Activated CD4-positive, alpha-beta memory T cell treated with anti-CD3 and anti-CD28 coated beads for 36 hours (primary cell): ENCODE measurements at places on chromosomes 13 and 19.
A peak's percentile ranks its signal among the peaks of the same experiment; 100 is the strongest.

- no peak overlapping the region for H3K4me3 ChIP-seq
- H3K27me3 ChIP-seq, result no peaks in the 10 kb centered on the region
- H3K27ac ChIP-seq, result no peak overlapping the region
Measured at GRCh38 chr13:90757127-90757680, 590.3 kb upstream of the MIR17HG start.

DNA sequence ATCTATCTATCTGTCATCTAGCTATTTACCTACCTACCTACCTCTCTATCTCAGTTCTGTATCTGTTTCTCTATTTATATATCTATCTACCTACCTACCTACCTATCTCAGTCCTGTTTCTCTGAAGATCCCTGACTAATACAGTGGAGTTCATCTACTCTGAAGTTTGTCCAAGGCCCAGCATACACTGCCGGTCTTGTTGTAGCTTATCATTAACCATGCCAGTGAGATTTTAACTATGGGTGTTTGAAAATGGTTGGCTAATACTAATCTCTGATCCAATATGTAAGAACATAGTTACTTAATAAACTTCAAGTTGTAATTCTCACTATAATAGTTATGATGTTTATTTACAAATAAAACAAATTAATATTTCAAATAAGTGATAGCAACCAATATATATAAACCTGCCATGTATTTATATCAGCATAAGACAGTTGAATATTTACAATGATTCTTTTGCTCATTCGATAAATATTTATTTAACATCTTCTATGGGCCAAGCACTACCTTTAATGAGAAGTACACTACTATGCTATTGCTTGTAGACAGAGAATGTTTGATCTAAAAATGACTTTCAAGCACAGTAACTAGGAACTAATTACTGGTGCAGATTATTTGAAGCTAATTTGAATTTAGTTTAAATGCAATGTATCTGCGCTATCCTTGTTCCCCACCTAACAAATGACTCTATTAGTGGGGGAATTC lies 242.1 kb downstream of the KLF5 start:
- H3K4me1 ChIP-seq, result peaks cover 13% of the 10 kb centered on the region
- no peak overlapping the region for H3K4me3 ChIP-seq
- no peaks in the 10 kb centered on the region for H3K27me3 ChIP-seq
- no peaks in the 10 kb centered on the region for H3K36me3 ChIP-seq
- H3K27ac ChIP-seq, result no peak overlapping the region

DNA sequence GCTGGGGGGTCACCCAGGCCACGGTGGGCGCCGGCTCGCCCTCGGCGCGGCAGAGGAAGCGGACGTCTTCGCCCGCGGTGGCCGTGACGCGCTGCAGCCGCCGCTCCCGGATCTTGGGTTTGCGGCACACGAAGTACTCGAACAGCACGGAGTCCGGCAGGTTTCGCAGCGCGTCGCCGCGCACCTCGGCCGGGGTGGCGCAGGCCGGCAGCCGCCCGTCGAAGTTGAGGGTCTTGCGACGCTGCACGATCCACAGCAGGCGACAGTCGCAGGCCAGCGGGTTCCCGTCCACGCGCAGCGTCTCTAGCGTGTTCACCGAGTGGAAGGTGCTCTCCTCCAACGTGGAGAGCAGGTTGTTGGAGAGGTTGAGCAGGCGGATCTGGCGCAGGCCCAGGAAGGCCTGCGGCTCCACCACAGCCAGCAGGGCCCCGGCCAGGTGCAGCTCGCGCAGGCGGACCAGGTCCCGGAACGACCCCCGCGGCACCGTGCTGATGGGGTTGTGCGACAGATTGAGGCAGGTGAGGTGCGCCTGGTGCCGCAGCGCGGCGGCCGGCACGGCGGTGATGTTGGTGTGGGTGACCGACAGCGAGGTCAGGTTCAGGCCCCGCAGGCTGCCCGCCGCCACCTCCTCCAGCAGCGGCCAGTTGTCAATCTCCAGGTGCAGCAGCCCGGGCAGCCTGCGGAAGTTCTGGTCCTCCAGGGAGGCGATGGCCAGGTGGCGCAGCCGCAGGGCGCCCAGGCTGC lies 8.6 kb upstream of the PEAK3 start:
- no peak overlapping the region for H3K27ac ChIP-seq
- no peaks in the 10 kb centered on the region for H3K36me3 ChIP-seq
- H3K4me3 ChIP-seq, result peak overlapping the region; percentile 69
- DNase-seq, result peak; percentile 28

DNA sequence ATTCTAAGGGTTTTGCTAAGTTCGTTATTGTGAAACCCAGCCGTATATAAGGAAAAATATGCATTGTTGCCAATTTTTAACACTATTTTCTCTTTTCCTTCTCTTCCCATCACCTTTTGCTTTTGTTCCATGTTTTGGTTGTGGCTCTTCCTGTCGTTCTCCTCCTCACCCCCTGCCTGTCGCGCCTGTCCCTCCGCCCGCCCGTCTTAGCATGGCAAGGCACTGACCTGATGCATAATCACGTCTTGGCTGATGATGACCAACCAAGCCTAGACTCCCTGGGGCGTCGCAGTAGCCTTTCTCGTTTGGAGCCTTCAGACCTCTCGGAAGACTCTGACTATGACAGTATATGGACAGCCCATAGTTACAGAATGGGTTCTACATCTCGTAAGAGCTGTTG lies 28.5 kb upstream of the TEX29 start:
- no peak for DNase-seq
- no peak overlapping the region for H3K4me3 ChIP-seq
- H3K27me3 ChIP-seq, result no peaks in the 10 kb centered on the region
- H3K4me1 ChIP-seq, result peaks cover 18% of the 10 kb centered on the region
- no peak overlapping the region for H3K27ac ChIP-seq

DNA sequence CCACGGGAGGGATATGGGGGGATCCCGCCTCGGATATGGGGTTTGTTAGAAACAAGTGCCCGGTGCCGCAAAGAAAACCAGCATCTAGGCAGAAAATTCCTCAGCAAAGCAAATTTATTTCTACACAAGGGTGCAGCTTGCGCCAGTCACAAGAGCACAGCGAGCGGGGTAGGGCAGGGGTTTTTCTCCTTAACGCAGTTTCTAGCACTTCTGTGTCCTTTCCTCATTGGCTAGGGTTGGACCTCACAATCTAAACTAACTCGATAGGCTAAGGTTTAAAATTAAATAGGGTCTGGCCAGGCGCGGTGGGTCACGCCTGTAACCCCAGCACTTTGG lies 595 bp downstream of the ZNF440 start:
- H3K4me3 ChIP-seq, result peak overlapping the region; percentile 77
- peaks cover 15% of the 10 kb centered on the region for H3K4me1 ChIP-seq
- DNase-seq, result no peak
- H3K27ac ChIP-seq, result no peak overlapping the region
- H3K27me3 ChIP-seq, result no peaks in the 10 kb centered on the region
- peaks cover 18% of the 10 kb centered on the region for H3K36me3 ChIP-seq

GRCh38 chr13:46749951-46750350 lies 47.0 kb downstream of the ESD start:
- no peak for DNase-seq
- H3K36me3 ChIP-seq, result peaks cover 20% of the 10 kb centered on the region
- no peak overlapping the region for H3K4me3 ChIP-seq
- H3K4me1 ChIP-seq, result peaks cover 16% of the 10 kb centered on the region
- H3K27me3 ChIP-seq, result no peaks in the 10 kb centered on the region
- H3K27ac ChIP-seq, result no peak overlapping the region

DNA sequence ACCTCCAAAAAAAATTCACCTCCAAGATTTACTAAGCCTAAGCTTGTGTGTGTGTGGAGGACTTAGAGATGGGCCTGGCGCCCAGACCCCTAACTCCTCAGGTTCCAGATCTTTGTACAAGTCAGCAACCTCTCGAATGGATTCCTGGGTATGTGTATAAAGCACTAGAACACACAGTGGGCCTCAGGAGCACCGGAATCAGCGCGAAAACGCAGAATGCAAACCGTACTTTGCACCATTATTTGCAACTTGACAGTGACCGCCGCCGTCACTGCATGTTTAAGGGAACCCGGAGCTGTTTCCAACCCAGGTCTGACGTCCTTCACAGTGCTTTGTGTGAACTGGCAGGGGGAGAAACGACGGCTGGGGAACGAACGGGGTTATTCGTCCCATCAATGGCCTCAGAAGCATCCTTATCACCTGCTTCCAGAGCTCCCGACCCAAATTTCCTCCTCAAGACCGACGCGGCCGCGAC lies 688 bp downstream of the ZNF606 start:
- peaks cover 26% of the 10 kb centered on the region for H3K4me1 ChIP-seq
- H3K27ac ChIP-seq, result peak overlapping the region; percentile 56
- H3K36me3 ChIP-seq, result peaks cover 85% of the 10 kb centered on the region
- H3K27me3 ChIP-seq, result no peaks in the 10 kb centered on the region
- peak; percentile 25 for DNase-seq

DNA sequence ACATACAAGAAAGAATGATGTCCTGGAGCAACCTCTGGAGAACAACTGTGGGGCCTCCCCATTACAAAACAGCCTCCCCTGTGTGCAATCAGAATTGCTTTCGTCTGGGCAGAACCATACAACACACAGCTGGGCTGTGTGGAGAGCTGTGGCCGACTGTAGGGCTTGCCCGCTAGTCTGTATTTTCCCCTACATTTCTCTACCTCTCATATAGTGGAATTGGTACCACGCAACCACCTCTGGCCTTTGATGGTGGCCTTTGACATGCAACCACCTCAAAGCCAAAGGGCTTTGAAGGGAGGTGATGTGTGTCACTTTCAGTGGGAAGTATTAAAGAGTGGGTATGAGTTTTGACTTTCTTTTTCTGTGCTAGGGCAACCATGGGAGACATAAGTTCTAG lies 34.0 kb downstream of the GARRE1 start:
- H3K36me3 ChIP-seq, result peaks cover 5% of the 10 kb centered on the region
- H3K4me3 ChIP-seq, result no peak overlapping the region
- peak; percentile 39 for DNase-seq
- peak overlapping the region; percentile 36 for H3K27ac ChIP-seq
- no peaks in the 10 kb centered on the region for H3K27me3 ChIP-seq
- H3K4me1 ChIP-seq, result peaks cover 19% of the 10 kb centered on the region

DNA sequence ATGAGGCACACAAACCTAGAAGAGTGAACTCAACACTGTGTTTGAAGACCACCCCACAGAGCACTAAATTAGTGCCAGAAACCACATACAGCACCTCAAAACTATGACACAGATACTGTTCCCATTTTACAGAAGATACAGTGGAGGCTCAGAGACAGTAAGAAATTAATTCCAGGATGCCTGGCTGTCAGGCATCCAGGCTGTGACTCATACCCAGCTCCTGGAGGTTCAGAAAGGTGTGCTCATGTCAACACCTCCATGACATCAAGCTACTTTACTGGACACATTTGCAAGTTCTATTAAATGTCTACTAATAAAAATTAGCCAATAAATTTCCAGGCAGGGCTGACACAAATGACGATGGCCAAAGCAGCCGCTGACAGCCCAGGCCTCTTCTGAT lies 176.3 kb downstream of the ABCC4 start:
- peaks cover 18% of the 10 kb centered on the region for H3K36me3 ChIP-seq
- H3K27me3 ChIP-seq, result no peaks in the 10 kb centered on the region

DNA sequence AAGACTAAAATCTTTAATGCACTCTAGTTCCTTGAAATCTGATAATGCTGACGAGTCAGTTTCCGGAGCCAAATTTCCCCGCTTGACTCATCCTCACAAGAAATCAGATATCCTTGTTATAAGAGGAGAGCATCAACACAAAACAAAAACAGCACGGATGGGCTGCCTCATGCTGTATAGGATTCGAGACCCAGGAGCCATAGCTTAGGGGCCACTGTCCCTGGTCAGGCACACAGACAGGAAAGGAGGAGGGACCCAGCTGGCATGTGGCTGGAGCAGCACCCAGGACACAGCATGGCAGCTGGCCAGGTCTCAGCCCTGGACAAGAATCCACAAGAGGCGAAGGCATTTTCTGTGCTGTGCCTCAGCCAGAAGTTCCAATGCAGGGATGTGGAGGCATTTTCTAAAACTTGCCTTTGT lies 110.2 kb upstream of the SPATA13 start:
- H3K27me3 ChIP-seq, result peaks cover 32% of the 10 kb centered on the region
- H3K4me3 ChIP-seq, result no peak overlapping the region
- H3K4me1 ChIP-seq, result peaks cover 4% of the 10 kb centered on the region
- peaks cover 6% of the 10 kb centered on the region for H3K36me3 ChIP-seq

- no peak overlapping the region for H3K4me3 ChIP-seq
- H3K27ac ChIP-seq, result no peak overlapping the region
Measured at GRCh38 chr13:74203576-74203975, 69.4 kb upstream of the KLF12 start.

DNA sequence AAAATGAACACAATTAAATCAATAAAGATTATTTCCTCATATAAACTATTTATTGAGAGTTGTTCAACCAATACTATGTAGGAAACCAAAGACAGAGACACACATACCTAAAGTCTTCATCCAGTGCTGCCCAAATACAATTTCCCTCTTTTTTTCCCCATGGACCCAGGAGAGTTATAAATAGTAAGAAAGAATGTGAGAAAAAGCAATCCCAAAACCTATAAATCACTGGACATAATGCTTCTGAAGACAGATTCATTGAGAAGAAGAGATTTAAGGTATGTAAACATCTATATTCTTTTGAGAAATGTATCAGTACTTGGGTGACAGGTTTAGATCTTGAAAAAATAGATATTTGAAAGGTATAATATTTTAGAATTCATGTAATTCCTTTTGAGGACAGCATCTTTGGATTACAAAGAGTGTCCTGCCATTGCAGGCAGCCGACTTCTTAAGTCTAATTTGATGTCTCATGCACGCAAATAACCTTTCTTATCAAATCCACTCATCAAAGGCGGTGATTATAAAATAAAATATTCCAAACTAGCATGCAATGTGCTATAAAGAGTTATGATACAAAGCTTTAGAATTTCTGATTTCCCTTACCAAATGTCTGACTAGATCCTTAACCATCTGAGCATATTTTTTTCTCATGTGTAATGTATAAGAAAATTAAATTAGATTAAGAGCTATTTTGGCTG lies 739.4 kb downstream of the LIG4 start:
- no peak for DNase-seq
- H3K36me3 ChIP-seq, result no peaks in the 10 kb centered on the region
- no peak overlapping the region for H3K27ac ChIP-seq
- H3K4me1 ChIP-seq, result no peaks in the 10 kb centered on the region
- H3K4me3 ChIP-seq, result no peak overlapping the region

DNA sequence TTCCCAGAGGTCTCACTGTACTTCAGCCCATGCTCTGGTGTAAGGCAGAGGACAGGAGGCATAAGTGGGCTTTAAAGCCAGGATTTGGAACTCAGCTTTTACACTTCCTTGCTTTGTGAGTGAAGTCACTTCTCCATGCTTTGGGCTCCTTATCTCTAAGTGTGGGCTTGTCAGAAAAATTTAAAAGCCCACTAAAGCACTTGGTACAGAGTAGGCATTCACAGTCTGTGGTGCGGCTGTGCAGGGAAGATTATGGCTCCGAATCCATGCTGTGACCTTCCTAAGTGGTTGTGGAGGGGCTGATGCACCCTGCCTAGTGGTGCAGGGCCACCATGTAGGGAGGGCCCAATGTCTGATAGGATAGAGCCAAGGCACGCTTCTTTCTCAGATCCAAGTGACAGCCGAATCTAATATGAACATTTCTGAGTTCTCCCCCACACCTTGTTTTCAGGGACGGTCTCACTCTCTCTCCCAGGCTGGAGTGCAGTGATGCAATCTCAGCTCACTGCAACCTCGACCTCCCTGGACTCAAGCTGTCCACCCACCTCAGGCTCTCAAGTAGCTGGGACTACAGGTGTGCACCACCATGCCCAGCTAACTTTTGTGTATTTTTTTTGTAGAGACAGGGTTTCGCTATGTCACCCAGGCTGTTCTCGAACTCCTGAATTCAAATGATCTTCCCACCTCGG lies 6.9 kb downstream of the TIMM29 start:
- H3K36me3 ChIP-seq, result peaks cover 3% of the 10 kb centered on the region
- H3K27ac ChIP-seq, result no peak overlapping the region
- H3K27me3 ChIP-seq, result no peaks in the 10 kb centered on the region
- peaks cover 5% of the 10 kb centered on the region for H3K4me1 ChIP-seq
- no peak for DNase-seq

- H3K36me3 ChIP-seq, result no peaks in the 10 kb centered on the region
- DNase-seq, result no peak
- H3K27me3 ChIP-seq, result peaks cover 4% of the 10 kb centered on the region
- H3K27ac ChIP-seq, result no peak overlapping the region
- no peaks in the 10 kb centered on the region for H3K4me1 ChIP-seq
Measured at GRCh38 chr13:35699825-35700510, 223.5 kb upstream of the MAB21L1 start.
